ENCODE measurements at places on chromosomes 4 and X. TPM values are rescaled to one million over a fixed set of nuclear protein-coding genes. Genes with fewer than 3 reads are reported as not detected.

DNA sequence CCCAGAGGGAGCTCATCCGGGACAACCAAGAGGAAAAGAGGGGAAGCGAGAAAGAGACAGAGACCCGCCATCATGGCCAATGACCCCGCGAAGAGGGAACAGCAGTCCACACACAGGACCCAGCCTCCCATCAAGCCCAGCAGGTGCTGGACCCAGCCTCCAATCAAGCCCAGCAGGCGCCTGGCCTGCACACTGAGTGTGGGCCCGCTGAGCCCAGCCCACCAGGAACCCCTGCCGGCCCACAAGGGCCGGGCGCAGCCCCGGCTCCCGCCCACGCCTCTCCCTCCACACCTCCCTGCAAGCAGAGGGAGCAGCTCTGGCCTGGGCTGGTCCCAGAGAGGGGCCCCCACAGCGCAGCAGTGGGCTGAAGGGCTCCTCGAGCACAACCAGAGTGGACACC, 391.1 kb downstream of the IDS start:
- DNase-seq, result no peak

DNA sequence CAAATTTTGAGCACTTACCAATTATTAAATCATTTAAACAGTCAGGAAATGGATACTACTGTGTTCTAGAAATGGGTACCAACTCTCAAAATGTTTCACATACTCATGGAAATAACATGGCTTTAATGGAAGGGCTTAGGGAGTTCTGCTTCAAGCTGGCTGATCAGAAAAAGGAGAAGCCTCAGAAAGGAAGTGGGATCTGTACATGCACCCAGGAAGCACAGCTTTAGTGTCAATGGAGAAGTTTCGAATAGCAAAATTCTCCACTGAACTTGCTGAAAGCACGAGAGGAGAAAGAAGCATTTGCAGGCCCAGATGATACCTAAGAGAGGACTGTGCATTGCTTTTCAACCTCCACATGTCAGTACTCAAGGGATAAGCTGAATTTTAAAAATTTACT, 11.1 kb upstream of the HS3ST1 start:
- DNase-seq, result no peak

GRCh38 chr4:122946142-122946541, 23.7 kb upstream of the NUDT6 start:
- DNase-seq, result no peak

Gene NXF2B
- 0.64 TPM for total RNA-seq

DNA sequence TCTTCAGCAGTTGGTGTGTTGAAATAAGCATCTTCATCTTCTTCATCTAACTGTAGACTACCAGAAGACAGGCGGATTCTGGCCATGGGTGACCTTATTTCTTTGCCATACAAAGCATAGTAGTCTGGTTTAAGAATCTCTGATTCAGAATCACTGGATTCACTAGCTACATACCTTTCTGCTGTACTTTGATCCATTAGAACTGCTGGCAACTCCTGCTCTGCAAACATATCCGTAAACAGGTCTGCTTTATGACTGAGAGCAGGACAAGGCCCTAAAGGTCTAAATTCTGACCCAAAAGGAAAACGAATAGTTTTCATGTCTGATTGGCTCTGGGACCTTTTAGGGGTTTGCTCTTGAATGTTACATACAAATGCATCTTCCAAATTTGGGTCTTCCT, 49.9 kb downstream of the FRMD7 start:
- no peak for DNase-seq

DNA sequence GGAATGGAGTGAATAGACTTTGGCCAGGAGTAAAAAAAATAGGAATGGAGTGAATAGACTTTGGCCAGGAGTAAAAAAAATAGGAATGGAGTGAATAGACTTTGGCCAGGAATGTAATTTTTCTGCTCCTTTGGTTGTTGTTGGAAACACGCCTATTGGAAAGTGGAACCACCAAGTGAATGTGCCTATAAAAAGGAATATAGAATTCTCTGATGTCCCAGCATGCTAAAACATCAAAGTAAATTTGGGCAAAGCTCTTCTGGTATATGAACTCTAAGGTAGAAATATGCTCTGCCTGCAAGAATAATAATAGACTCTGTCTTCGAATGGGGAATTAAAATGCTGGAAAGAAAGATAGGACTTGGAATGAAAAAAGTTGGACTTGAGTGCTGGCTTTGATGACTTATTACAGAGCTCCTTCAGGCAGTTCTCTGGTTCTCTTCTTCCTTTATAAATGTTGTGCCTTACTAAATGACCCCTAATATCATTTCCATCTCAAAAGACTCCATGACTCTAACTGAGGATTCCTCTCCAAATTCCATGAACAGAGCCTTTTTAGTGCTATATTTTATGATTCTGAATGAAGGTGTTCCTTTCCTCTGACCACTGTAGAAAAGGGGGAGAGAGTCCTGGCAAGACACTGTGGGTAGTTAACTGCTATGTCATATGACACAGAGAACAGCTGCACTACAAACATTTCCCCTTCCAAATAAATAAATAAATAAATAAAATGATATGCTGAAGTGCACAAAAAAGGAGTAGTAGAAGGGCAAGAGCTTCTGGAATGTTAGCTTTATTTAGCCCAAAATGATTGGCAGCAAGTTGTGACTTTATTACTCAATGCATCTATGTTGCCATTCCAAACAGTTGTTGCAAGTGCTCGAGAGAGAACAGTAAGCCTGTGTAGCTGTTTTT, 13.5 kb upstream of the GBA3 start:
- no peak for DNase-seq

- DNase-seq, result no peak
Measured at GRCh38 chr4:40421839-40422708, 86.9 kb downstream of the CHRNA9 start.

GRCh38 chr4:5137927-5138326, 86.6 kb downstream of the STK32B start:
- no peak for DNase-seq

DNA sequence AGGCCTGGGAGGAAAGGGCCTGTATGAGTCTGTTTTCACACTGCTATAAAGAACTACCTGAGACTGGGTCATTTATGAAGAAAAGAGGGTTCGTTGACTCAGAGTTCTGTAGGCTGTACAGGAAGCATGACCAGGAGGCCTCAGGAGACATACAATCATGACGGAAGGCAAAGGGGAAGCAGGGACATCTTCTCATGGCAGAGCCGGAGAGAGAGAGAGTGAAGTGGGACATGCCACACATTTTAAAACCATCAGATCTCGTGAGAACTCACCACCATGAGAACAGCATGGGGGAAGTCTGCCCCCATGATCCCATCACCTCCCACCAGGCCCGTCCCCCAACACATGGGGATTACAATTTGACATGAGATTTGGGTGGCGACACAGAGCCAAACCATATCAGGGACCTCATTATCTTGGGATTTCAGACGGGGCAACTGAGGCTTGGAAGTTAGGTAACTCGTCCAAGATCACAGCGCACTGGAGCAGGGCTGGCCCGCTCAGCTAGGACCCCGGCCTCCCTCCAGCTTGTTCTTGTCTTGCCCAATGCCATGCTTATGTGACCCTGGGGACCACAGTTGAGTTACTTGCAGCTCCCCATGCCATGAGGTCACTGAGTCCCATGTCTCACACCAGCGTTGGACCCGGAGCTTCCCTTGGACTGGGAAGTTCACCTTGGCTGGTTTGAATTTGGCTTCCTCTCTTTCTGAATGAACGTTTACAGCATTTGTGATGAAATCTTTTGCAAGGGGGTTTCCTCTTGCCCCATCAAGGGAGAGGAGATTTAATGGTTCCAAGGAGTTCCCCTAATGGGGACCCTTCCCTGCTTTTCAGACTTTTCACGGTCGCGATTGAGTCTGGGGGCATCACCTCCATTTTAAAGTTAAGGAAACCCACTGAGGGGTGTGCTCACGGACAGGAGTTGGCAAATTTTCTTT, 18.1 kb downstream of the HTRA3 start:
- DNase-seq, result no peak

Gene CISD2
- total RNA-seq, result 27.9 TPM

DNA sequence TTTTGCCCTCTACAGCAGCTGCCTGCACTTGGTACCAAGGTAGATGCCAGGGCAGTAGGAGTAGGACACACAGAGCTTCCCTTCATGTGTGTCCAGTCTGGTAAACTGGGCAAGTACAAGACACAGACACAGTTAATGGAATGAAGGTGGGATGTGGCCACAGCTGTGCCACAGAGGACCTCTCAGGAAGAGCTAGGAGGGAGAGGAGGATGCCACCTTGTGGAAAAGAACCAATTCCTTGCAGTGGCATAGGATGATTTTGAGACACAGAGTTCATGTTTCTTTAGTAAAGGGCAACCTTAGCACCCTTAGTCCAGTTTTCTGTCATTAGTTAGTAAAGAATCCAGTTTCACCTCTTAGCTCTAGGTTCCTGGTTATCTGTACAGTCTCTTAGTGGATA, 36.3 kb upstream of the TBC1D14 start:
- DNase-seq, result no peak

- DNase-seq, result peak; percentile 74
Measured at GRCh38 chrX:19887911-19888879, 795 bp upstream of the SH3KBP1 start.

DNA sequence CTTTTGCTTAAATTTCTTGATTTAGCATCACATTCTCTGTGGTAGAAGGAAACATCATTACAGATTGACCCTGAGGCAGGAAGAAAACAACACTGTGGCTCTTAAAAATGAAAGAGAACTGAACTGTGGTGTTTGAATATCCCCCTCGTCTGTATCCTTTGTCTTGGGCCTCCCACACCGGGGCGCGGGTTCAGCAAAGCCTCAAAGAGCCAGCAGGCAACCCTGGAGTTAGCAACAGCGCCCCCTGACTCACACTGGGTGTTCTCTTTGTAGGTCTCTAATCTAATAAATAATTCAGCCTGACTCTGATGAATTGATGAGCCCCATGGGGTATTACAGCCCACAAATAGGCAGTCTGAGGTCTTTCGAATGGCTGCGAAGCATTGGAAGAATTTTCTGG, 46.1 kb upstream of the CTSO start:
- no peak for DNase-seq

DNA sequence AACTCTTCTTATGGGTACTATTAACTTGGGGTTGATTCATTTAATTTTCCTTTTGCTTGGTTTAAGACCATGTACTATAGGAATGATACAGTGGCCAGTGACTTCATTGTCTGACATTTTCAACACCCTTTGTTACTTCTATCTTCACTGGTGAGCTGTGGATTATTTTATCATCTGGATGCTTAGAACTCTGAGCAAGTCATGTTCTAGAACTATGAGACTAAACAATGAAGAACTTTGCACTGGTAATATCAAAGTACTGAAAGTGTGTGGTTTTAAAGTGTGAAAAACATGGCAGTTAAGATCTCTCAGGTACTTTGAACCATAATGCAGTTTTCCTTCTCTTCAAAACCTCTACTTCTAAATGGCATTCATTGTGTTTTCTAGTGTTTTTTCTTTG, 47.8 kb downstream of the MAP7D3 start:
- no peak for DNase-seq

GRCh38 chr4:173167758-173168395, 734 bp upstream of the GALNT7 start:
- no peak for DNase-seq

GRCh38 chr4:184147858-184148737, 69.6 kb downstream of the ENPP6 start:
- no peak for DNase-seq

All from type B pancreatic cell (in vitro differentiated cells).